Small intestine (tissue), 16 donors: ENCODE measurements at places on chromosomes 7 and 10.

- DNase-seq, result no peak
- no peak overlapping the region for H3K27ac ChIP-seq
- no peaks in the 10 kb centered on the region for H3K36me3 ChIP-seq
- H3K4me3 ChIP-seq, result no peak overlapping the region
These were observed 100.5 kb upstream of the NRP1 start for GRCh38 chr10:33434933-33435332.

GRCh38 chr10:33509231-33509831 lies 174.9 kb upstream of the NRP1 start:
- peak; percentile 68 for DNase-seq
- H3K4me3 ChIP-seq, result no peak overlapping the region
- H3K36me3 ChIP-seq, result no peaks in the 10 kb centered on the region
- H3K27me3 ChIP-seq, result no peaks in the 10 kb centered on the region
- H3K27ac ChIP-seq, result no peak overlapping the region

DNA sequence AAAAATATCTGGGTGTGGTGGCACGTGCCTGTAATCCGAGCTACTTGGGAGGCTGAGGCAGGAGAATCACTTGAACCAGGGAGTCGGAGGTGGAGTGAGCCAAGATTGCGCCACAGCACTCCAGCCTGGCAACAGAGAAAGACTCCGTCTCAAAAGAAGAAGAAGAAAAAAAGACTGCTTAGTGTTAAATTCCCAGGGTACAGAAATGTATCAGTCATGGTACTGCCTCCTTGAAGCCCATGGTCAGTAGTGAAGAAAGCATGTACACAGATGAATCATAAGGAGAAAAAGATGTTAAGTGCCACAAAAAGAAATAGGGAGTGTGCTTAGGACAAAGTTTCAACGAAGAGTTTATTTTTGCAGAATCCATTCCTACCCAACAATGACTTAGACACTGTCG lies 62.5 kb upstream of the KMT2E start:
- no peak overlapping the region for H3K4me3 ChIP-seq
- H3K36me3 ChIP-seq, result no peaks in the 10 kb centered on the region
- no peaks in the 10 kb centered on the region for H3K27me3 ChIP-seq
- H3K27ac ChIP-seq, result no peak overlapping the region

DNA sequence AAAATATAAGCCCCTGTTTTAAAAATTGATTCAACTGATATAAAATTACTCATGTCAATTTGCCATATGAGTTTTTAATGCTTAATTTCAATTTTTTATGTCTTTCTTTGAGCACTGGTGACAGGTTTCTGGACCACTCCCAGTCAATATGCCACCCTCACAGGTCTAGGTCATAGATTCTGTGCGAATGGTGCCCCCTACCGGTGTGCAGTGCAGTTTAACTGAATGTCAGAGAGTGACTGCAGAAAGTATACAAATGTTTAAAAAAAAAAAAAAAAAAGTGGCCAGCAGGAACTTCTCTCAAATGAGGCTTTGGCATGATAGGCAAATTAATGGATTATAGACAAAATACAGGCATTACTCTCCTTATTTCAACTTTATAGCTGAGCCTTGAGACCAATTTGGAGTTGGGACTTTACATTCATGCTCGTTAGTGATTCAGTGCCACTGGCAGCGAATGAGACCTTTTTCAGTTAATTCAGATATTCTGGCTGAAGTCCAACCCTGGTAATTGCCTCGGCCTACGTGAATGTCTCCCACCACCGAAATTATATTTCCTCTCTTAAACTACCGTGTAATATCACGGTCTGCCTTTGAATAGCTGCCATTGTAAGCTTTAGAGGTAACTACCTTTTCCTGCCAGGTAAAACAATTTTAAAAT lies 427.6 kb downstream of the PHTF2 start:
- DNase-seq, result peak; percentile 33
- no peaks in the 10 kb centered on the region for H3K36me3 ChIP-seq
- no peak overlapping the region for H3K4me3 ChIP-seq
- H3K4me1 ChIP-seq, result no peaks in the 10 kb centered on the region
